ENCODE measurements at places on chromosomes 5 and 9. TPM values are rescaled to one million over a fixed set of nuclear protein-coding genes. Genes with fewer than 3 reads are reported as not detected.

The NMRK1 gene
- total RNA-seq: 18.8 TPM

The PCDHB7 gene
- 0.63 TPM for total RNA-seq

The LRRC26 gene
- 0.16 TPM for total RNA-seq

The GPR151 gene
- total RNA-seq: not detected

The SPOCK1 gene
- total RNA-seq: 21.5 TPM

The IPO11 gene
- 18.9 TPM for total RNA-seq

The ITGA2 gene
- total RNA-seq: 3.8 TPM

The PCDHB2 gene
- 0.76 TPM for total RNA-seq

The FBP2 gene
- not detected for total RNA-seq

The ACO1 gene
- total RNA-seq: 42.4 TPM

The CNTFR gene
- total RNA-seq: not detected

The PCDHA7 gene
- 0.51 TPM for total RNA-seq

Measured in mesangial cell (primary cell).